CD8-positive, alpha-beta memory T cell (primary cell): ENCODE measurements at places on chromosomes 13 and 19.
A peak's percentile ranks its signal among the peaks of the same experiment; 100 is the strongest.

DNA sequence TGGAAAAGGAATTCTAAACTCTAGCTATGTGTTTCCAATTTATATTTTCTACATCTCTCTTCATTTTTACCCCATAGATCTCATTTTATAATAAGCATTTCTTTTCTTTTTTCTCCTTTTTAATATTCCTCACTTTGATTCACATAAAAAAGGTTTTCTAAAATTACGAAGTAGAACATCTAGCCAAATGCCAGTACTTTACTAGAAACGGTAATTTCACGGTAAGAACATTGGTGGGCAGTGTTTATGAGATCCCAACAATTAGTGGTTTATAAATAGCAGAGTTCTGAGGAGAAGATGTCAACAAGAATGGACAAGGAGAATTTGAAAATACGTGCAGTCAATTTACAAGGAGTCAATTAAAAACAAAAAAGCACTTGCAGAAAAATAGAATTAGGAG, 94.8 kb downstream of the PCDH9 start:
- no peak overlapping the region for H3K4me3 ChIP-seq
- no peak for DNase-seq
- H3K27me3 ChIP-seq, result no peaks in the 10 kb centered on the region

- peaks cover 5% of the 10 kb centered on the region for H3K4me1 ChIP-seq
- H3K27ac ChIP-seq, result no peak overlapping the region
- H3K36me3 ChIP-seq, result no peaks in the 10 kb centered on the region
- DNase-seq, result no peak
- H3K4me3 ChIP-seq, result no peak overlapping the region
Measured at GRCh38 chr19:8361921-8362793, 1.8 kb upstream of the ANGPTL4 start.

GRCh38 chr13:68027306-68027705, 797.2 kb upstream of the PCDH9 start:
- no peak for DNase-seq
- no peak overlapping the region for H3K4me3 ChIP-seq
- no peaks in the 10 kb centered on the region for H3K36me3 ChIP-seq
- H3K27me3 ChIP-seq, result no peaks in the 10 kb centered on the region
- H3K4me1 ChIP-seq, result no peaks in the 10 kb centered on the region

DNA sequence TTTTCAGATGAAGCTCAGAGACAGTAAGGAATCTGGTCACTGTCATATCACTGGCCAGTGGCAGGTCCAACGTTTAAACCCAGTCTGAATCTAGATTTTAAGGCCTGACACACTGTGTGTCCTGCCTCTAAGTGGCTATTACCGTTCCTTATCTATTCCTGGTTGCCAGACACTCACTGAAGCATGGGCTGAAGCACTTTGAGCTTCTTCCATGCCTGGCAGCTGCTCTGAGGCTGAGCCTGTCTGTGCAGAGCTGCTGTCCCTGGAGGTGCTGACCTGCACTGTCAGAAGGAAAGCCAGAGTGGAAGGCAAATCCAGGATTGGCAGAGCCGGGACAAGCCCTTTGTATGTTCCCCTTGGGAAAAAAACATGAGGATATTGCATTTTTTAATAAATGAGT, 109.2 kb upstream of the SLC7A1 start:
- no peaks in the 10 kb centered on the region for H3K27me3 ChIP-seq
- H3K4me1 ChIP-seq, result no peaks in the 10 kb centered on the region
- no peak for DNase-seq
- H3K27ac ChIP-seq, result no peak overlapping the region
- H3K36me3 ChIP-seq, result no peaks in the 10 kb centered on the region

GRCh38 chr13:18944501-18945068, 237.0 kb downstream of the TUBA3C start:
- no peaks in the 10 kb centered on the region for H3K4me1 ChIP-seq
- H3K4me3 ChIP-seq, result no peak overlapping the region
- H3K27me3 ChIP-seq, result no peaks in the 10 kb centered on the region
- no peaks in the 10 kb centered on the region for H3K36me3 ChIP-seq
- DNase-seq, result no peak

- no peak overlapping the region for H3K27ac ChIP-seq
- H3K4me3 ChIP-seq, result no peak overlapping the region
- no peak for DNase-seq
- no peaks in the 10 kb centered on the region for H3K36me3 ChIP-seq
- no peaks in the 10 kb centered on the region for H3K27me3 ChIP-seq
Measured at GRCh38 chr19:17475541-17476115, 5.3 kb downstream of the SLC27A1 start.

GRCh38 chr19:40284501-40285352, at the start of gene AKT2:
Gene AKT2, minus strand, starts transcription at chr19:40285345. Its CDS starts 20,078 bp downstream, at chr19:40265267.
- H3K27me3 ChIP-seq, result no peaks in the 10 kb centered on the region
- H3K4me3 ChIP-seq, result peak within 1 kb of the TSS; percentile 85
- peak; percentile 78 for DNase-seq
- peak within 1 kb of the TSS; percentile 94 for H3K27ac ChIP-seq

DNA sequence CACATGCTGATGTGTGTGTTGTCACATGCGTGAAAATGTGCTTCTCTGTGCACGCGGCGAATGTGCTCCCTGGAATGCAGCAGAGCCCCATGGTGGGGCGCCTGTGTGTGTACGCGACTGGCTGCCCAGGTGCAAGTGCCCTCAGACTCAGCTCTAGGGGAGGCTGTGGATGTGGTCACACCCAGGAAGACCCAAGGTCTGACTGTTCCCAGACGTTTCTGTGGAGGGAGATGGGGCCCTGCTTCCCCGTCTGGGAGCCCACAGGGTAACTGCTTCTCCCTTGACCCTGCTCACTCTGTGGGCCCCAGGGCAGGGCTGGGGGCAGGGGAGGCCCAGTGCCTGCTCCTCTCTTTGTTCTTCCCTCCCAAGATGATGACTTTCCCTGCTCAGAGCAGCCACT, 7.9 kb upstream of the UQCR11 start:
- peaks cover 9% of the 10 kb centered on the region for H3K36me3 ChIP-seq
- no peak overlapping the region for H3K27ac ChIP-seq
- no peak overlapping the region for H3K4me3 ChIP-seq
- H3K27me3 ChIP-seq, result no peaks in the 10 kb centered on the region
- no peak for DNase-seq

- H3K4me3 ChIP-seq, result no peak overlapping the region
- H3K4me1 ChIP-seq, result no peaks in the 10 kb centered on the region
- H3K27ac ChIP-seq, result no peak overlapping the region
- no peaks in the 10 kb centered on the region for H3K27me3 ChIP-seq
Measured at GRCh38 chr13:91236921-91237320, 110.6 kb upstream of the MIR17HG start.

DNA sequence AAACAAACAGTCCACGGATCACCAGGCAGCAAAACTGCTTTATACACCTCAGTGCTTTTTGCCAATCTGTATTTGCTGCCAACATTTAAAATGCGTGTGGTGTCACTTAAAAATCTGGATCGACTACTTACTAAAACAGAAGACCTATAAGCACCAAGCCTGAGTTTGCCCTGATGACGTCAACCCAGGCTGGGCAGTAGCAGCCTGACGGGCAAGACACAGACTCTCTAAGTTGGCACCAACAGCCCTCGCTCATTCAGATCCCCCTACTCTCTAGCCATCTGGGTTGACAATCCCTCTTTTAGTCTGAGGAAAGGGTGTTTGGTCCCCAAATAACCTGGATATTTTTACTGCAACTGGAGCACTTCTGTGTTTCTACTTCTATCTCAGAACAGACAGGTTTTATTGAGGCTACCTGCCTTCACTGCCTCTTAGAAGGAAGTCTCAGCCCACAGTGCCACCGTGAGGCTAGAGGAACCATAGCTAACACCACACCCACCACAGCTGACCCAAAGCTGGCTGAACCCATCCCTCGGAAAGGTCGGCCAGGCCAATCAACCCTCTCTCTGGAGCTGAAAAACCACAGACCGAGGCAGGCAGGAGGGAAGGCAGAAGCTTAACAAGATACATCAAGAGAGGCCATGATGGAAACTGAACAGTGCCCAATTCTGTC, 6.9 kb downstream of the SUGP2 start:
- DNase-seq, result no peak
- H3K27ac ChIP-seq, result no peak overlapping the region
- H3K27me3 ChIP-seq, result no peaks in the 10 kb centered on the region
- H3K4me3 ChIP-seq, result no peak overlapping the region
- peaks cover 7% of the 10 kb centered on the region for H3K4me1 ChIP-seq
- H3K36me3 ChIP-seq, result peaks cover 39% of the 10 kb centered on the region

DNA sequence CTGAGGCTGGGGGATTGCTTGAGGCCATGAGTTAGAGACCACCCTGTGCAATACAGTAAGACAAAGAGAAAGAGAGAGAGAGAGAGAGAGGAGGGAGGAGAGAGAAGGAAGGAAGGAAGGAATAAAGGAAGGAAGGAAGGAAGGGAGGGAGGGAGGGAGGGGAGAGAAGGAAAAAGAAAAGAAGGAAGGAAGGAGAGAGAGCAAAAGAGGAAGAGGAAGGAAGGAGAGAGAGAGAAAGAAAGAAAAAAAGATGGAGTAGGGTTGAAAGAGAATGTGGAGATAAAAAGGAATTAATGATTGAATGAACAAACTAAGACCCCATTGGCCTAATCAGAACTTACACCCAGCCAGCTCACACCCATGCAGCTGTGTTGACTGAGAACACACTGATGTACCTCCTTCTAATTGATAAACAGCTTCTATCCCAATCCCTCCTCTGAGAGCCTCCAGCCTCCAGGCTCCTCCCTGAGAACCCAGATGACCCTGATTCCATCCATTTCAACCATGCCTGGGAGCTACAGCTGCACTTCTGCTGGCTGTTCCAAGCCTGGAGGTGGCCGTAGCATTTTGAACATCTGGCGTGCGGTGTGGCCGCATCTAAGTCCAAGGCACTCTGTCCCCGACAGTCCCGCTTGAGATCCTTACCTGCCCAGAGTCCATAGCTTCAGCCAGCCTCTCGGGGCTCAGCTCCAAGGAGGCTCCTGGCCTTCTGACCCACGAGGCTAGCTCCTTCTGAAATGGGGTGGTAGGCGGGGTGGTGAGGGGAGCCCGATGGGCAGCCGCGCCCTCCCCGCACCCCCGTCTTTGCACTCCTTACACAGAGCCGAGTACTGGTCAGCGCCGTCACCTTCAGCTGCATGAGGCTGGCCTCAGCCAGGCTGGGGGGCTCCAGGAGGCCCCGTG, 1.1 kb downstream of the PRODH2 start:
- H3K4me3 ChIP-seq, result no peak overlapping the region
- DNase-seq, result no peak
- no peak overlapping the region for H3K27ac ChIP-seq

DNA sequence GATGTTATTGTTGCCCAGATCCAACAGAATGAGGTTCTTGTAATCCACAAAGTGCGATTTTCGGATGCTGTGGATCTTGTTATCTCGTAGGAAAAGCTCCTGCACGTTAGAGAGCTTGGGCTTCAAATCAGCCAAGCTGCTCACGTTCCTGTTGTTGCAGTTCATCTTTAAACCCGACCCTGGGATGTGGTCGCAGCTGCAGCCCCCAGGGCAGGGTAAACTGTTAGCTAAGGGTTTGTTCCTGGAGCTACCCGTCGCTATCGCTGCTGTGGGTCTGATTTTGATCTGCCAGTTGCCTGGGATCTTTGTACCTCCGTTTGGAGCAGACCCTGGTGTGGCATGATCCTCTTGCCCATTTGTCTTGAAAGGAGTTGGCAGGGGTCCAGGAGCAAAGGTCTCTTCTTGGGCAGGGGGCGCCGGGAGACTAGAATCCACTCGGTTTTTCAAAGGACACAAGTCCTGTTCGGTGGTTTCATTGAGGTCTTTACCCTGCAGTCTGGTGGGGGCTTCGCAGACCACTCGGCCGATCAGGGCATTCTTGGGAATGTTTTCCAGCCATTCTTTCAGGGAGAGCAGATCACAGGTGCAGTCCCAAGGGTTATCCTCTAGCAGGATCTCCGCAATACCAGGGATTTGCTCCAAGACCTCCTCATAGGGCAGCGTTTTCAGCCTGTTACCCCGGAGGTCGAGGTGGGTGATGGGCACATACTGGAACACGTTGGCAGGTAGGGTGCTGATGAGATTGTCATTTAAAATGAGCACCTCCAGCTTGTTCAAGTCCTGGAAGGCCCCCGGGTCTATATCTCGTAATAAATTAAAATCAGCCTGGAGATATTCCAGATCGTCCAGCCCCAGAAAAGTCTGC, 1.8 kb downstream of the SLITRK1 start:
- no peak overlapping the region for H3K27ac ChIP-seq
- no peaks in the 10 kb centered on the region for H3K36me3 ChIP-seq
- H3K4me1 ChIP-seq, result no peaks in the 10 kb centered on the region
- no peak overlapping the region for H3K4me3 ChIP-seq

GRCh38 chr19:2138061-2138728, 13.2 kb downstream of the AP3D1 start:
- H3K27ac ChIP-seq, result no peak overlapping the region
- no peaks in the 10 kb centered on the region for H3K27me3 ChIP-seq
- no peaks in the 10 kb centered on the region for H3K36me3 ChIP-seq

- H3K4me1 ChIP-seq, result peaks cover 8% of the 10 kb centered on the region
- no peaks in the 10 kb centered on the region for H3K36me3 ChIP-seq
- H3K27ac ChIP-seq, result no peak overlapping the region
- DNase-seq, result no peak
- no peak overlapping the region for H3K4me3 ChIP-seq
Measured at GRCh38 chr19:5575590-5575989, 7.8 kb upstream of the TINCR start.

- peak overlapping the region; percentile 79 for H3K27ac ChIP-seq
- H3K4me3 ChIP-seq, result peak overlapping the region; percentile 98
- DNase-seq, result no peak
- no peaks in the 10 kb centered on the region for H3K27me3 ChIP-seq
- peaks cover 3% of the 10 kb centered on the region for H3K36me3 ChIP-seq
Measured at GRCh38 chr19:1606138-1606651, 933 bp upstream of the UQCR11 start.
